ENCODE measurements at places on chromosomes 5 and 9.

GRCh38 chr5:72478276-72478675 lies 28.9 kb downstream of the ZNF366 start:
- no peak for DNase-seq

DNA sequence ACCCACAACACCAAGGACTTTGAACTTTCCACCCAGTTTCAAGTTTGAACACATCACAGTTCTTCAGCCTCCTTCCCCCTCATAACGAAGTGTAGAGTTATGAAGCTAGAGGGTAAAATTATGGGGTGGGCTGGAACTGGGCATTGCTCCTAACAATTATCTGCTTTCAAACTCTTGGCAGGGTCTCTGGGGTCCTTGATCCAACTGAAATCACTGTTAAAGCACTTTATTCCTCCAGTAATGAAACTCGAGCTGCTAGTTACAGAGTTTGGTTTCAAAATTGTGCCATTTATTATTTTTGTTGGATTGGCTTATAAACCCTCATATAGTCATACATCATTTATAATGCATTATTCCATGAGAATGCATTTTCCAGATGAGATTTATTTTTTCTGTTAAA lies 158.5 kb downstream of the RGS3 start:
- no peak for DNase-seq

GRCh38 chr5:134446938-134447337 lies 35.3 kb upstream of the CDKN2AIPNL start:
- DNase-seq = no peak

- no peak for DNase-seq
These were observed 4.0 kb downstream of the TSLP start for GRCh38 chr5:111075520-111075919.

DNA sequence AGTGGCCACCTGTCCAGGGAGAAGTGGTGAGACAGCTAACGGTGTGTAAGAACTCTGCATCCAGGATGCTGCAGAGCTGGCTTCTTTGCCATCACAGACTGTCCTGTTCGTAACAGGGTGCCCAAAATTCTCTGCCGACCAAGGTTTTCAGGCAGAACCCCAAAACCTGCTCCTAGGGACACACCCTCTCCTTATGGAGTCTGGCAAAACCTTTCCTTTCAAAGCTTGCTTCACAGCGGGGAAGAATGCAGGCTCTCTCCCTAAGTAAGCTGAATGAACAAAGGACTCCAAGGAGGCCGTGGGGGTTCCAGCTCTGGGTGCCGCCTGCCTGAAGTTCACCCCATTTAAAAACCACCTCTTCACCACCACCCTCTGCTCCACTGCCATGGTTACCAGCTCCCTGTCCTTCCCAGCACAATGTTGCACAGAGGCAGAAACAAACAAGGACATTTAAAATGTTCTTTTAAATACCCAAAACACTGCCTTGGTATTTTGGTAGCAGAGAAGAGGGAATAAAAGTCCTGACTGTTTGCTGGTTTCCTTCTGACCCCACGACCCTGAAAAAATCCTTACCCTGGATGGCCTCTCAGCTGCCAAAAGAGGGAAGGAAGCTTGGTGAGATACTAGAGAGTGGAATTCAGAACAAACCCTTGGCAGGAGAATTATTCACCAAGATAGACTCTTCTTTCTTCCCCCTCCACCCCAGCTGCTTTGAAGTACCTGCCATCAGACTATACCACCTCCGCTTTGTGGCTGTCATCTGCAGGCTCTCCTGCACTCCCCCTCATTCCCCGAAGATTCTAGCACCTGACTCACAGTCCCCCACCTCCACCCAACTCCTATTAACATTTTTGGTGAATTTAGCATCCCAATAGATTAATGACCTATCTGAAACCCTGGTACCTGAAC lies 7.1 kb upstream of the KLF9 start:
- DNase-seq = peak; percentile 59

DNA sequence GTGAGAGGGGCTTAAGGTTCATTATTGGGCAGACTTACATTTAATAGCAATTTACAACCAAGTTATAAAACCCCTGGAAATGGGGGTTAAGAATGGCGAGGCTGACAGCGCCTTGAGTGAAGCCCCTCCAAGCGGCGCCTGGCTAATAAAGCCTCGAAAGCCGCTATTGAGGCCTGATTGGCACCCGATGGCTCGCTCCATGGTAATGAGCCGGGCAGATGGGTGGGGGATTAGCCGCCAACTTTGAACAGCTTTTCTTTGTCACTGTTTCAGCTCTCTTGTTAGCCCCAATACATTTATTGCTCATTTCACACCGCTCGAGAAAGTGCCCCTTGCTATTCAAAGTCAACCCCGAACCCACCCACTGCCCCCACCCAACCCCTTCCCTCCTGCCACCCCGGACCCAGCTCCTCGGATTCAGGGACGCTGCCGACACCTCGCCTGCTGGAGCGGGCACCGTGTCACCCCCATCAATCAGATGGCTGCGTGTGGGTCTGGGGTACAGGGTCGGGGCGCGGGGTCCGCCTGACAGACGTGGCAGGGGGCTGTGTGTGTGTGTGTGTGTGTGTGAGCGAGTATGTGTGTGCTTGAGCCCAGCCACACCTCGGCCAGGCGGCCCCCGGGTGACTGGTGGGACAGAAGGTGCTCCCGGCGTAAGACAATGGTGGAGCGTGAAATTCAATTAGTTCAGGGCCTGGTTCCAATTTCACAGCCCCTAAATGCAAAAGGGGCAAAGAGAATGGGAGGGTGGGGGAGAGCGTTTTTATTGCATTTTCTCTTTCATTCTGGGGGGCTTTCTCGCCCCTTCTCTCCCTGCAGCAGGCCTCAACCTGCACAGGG lies 34.2 kb downstream of the ASS1 start:
- DNase-seq = no peak

- DNase-seq = no peak
These were observed 1.1 kb upstream of the IL13 start for GRCh38 chr5:132656774-132657355.

DNA sequence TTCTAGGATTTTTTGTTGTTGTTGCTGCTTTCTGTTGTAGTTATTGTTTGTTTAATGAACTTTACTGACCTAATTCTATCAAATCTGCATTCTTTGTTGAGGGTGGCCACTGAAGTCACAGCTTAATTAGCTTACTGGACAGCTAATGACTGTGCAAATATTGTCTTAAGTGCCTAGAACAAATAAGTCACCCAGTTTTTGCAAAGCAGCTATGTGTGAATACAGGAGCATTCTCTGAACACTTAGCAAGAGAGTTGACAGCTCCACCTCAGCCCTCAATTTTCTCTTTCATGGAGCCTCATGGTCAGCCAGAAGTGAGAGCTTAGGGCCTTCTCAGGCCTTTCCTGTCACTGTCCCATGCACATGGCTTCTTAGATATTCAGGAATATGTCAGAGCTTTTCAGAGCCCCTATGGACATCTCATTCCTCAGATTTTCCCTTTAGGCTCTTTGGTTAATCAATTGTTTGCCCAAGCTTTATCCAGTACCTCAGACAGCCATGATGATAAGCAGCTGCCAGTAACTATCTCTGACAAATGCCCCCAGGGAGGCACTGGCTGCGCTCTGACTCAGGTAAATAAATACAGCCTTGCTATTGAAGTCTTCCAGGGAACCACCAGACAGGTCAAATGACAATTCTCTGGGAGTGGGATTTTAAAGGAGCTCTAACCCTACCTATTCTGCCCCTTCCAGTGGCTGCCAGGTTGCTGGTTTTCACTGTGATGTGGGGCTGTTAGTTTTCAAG lies 241.4 kb upstream of the IL12B start:
- DNase-seq = no peak

GRCh38 chr9:114691046-114691955 lies 9.3 kb upstream of the TEX48 start:
- peak; percentile 81 for DNase-seq

DNA sequence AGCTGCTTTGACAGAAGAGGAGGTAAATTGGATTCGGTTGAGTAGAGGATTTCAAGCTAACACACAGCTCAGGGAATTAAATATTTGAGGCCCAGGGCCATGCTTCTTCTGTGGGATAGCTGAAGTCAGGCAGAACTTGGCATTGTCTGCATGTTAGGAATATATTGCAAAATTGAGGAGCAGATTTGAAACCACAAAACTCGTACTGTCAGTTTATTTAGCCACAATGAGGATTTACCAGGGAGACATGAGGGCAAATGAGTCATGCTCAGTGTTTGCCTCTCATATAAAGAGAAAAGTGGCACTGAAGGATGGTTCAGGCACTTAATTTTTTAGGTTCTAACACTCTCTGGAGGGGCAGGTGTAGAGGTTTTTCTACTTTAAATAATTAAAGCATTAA lies 83.0 kb upstream of the PRLR start:
- peak; percentile 62 for DNase-seq
